ENCODE measurements at places on chromosomes 2 and 18.

DNA sequence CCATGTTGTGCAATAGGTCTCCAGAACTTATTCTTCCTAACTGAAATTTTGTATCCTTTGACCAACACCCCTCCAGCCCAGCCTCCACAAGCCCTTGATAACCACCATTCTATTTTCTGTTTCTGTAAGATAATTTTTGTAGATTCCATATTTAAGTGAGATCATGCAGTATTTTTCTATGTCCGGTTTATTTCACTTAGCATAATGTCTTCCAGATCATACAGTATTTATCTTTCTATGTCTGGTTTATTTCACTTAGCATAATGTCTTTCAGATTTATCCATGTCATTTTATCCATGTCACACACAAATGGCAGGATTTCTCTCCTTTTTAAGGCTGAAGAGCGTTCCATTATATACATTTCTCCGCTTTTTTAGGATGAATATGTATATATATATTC lies 24.4 kb upstream of the ONECUT2 start:
- DNase-seq, result no peak

DNA sequence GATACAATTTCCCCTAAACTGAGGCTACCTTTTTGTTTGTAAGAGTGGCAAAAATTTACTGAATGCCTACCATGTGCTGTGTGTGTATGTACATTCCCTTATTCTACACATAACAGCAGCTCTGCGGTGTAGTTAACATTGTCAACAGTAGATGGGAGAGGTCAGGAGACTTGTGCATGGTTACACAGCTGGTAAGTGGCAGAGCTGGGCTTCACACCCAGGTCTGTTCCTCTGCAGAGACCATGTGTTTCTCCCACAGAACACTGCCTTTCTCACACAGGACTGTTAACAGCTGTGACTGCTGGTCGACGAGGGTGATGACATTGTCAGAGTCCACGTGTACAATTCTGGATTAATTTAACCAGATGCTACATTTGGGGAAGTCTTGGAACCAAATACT lies 49.1 kb downstream of the EML6 start:
- DNase-seq, result no peak

DNA sequence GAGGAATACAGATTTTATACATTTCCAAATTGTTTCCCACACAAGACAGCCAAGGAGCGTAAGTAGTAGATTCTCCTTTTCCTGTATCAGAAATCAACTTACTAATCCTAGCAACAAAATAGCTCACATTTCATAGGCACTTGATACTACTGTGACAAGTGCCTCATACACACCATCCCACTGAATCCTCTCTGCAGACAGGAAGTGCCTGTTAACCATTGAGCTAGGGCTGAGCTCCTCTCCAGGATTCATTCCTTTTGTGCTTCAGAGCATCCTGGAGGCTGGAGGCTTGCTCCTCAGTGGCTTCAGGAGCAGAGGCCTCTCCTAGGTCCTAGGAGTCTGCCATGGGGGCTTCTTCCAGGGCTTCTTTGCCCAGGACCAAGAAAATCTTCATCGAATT lies 20.8 kb upstream of the ZNF396 start:
- no peak for DNase-seq

GRCh38 chr2:34656632-34657031 lies 1057.5 kb upstream of the FAM98A start:
- no peak for DNase-seq

DNA sequence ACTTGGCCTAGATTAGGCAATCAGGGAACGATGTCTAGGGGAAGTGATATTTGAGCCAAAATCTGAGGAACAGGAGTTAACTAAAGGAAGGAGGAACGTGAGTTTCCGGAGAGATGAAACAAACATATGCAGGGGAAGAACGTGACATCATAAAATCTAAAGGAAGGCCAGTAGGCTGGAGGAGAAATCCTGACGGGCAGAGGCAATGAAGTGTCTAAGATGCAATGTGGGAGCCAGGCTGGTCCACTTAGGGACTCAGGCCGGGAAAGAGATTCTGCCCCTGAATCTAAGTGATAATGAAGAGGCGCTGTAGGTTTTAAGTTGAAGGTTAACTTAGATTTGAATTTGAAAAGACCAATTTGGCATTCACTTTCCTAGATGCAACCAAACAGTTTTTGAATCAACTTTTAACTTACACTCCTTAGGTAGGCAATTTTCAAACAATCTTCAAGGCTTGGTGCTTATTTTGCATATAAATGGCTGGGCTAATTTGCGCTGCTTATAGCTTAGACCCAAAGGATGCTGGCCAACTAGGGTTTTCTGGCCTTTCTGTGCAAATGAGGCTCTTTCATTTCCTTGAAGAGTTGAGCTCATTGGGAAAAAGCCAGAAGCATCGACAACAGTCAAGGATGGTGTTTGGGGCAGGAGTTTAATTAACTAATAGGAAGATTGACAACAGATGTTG lies 221.7 kb downstream of the SOX11 start:
- DNase-seq, result no peak

DNA sequence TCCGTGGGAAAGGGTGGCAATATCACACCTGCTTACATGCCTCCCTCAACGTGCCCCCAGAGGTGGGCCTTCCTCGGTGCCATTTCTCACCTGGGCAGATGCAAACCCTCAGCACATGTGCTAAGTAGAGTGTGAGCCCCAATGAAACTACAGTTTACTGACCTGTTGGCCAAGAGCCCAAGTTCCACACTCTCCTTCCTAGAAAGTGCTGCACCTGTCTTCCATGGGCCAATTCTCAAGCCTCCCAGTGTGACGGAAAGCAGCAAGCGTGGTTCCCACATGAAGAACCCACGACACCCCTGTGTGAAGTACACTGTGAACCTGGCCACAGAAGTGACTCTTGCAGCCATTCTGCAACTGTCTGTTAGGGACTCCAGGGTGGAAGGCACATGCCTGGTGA lies 73.7 kb downstream of the UXS1 start:
- no peak for DNase-seq

DNA sequence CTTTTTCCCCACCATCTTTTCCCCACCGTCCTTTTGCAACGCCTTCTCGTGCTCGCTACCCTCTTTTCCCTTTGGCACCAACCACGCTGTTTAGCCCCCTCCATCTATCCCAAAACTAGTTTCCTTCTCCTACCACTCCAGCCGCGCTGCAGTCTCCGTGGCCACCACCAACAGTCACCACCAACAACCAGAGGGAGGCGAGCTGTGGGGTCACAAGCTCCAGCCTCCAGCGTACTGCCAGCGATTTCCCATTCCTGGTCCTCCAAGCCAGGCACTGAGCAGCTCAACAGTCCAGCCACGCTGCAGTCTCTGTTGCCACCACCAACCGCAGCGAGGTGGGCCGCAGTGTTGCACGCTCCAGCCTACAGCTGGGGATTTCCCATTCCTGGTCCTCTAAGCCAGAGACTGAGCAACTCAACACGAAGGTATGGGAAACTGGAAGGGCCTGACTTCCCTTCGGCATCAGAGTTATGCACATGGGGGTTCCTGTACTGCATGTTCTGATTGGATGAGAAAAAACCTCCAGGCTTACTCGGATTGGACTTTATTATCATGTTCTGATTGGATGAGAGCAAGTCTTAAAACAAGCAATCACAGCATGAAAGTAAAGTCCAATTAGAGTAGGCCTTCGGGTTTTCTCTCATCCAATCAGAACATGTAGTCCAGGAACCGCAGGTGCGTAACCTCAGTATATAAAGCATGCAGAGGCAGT lies 42.3 kb upstream of the IMP4 start:
- no peak for DNase-seq

DNA sequence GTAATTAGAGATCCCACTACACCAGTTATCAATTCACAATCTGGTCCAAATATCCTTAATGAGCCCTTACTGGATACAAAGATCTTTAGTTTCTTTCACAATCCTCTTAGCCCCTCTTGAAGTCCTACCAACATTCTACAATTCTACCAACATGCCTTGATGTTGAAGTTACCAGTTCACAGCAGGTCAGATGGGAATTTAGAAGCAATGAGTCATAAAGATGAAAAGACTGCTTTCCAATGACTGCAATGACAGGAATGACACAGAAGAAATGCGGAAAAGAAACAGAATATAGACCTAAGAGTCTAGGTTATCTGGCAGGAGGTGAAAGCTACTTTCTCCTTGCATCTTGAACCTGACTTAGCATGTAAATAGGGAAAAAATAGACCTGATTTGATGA lies 24.5 kb downstream of the RTTN start:
- no peak for DNase-seq

- no peak for DNase-seq
Observed at GRCh38 chr2:230413479-230413878, 2.5 kb upstream of the SP100 start.

DNA sequence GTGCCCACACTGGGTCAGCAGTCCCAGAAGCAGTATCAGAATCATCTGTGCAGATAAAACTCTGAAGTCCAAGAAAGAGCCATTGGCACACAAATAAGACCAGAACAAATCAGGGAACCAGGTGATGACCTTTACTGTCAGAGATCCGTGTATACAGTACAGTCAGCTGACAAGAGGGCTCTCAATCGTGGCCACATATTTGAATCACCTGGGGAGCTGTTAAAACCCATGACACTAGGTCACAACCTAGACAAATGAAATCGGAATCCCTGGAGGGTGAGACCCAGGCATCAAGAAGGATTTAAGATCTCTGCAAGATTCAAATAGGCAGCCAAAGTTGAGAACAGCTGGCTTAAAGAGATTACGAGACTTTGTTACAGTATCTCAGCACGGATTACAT lies 807.1 kb downstream of the RNF144A start:
- no peak for DNase-seq

- DNase-seq, result no peak
Observed at GRCh38 chr2:37506407-37507050, 162.1 kb downstream of the QPCT start.

DNA sequence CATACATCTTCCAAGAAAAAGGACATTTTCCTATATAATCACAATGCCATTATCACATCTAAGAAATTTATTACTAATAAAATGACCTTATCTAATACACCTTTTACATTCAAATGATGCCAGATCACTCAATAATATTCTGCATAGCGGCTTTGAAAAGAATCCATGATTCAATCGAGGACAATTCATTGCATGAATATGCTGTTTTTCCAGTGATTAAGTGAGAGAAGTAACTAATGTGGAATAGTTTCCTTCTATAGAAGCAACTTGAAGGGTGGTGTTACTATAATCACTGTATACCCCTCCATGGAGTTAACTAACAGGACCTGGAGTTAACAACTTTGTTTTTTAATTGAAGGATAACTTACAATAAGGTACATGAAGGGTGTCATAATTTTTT lies 9.1 kb downstream of the PLEK start:
- no peak for DNase-seq

DNA sequence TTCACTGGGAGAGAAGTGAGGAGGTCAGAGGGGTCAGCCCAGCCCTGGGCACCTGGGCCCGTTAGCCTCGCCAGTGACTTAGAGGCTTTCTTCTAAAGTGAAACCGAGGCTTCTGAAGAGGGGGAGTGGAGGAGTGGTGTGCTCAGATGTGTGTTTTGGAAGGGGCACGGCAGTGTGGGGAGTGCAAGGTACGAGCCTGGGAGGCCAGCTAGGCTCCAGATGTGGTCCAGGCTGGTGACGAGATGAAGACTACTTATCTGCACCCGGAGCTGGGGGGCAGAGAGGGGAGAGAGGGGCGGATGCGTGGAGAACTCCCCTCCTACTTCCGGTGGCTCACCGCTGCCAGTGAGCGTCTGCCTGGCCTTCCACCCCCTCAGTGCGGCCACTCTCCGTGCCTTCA lies 371.3 kb upstream of the HS6ST1 start:
- DNase-seq, result no peak

- DNase-seq, result no peak
Observed at GRCh38 chr2:48753228-48753627, 2.3 kb downstream of the LHCGR start.

DNA sequence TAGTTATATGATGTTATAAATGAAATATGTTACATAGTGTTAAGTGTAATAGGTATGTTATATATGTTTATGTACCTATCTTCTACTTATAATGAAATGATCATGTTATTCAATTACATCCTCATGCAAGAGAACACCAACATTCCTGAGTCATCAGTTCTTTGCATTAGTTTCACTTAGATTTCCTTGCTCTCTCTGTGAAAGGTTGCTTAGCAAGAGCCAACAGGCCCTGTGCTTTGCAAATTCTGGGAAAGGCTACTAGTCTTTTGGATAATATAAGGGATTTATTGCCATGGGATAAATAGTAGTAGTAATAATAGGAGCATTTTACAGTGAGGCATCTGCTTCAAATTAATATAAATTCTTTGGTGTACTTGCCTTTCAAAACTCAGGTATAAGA lies 274.8 kb downstream of the SP3 start:
- DNase-seq, result no peak

DNA sequence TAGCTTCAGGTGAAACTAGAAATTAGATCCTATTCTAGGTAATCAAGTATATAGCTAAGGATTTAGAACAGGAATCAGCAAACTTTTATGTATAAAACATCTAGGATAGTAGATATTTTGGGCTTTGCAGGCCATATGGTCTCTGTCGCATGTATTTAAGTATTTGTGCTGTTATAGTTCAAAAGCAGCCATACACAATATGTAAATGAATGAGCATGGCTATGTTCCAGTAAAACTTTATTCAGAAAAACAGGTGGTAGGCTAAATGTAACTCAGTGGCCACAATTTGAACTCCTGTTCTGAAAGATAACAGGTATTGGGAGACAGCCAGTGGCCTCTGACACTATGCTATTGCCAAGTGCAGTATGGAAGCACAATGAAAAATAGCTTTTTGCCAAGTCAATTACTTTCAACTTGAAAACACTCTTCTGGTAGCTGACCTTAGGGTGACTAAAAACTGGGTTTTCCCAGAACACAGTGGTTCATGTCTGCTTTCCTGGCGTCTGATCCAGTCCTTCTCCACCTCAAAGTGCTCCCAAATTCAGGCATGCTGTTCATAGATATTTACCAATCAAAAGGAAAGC lies 304.7 kb upstream of the SYT4 start:
- no peak for DNase-seq

- DNase-seq, result no peak
Observed at GRCh38 chr18:32545631-32546030, 74.9 kb upstream of the GAREM1 start.

DNA sequence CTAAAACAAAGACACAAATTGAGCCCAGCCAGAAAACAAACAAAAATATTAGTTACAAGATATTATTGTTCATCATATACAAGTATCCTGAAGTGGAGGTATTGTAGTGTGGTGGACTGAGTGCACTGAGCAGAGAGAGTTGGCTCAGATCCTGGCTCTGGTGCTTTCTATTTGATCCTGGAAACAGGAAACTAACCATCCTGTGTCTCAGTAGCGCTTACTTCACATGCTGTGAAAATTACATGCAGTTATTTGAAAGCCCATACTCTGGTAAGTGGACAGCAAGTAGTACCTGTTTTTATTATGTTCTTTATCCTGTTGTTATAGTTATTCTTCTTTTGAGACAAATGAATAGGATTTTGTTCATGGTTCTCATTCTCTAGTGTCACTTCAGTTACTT lies 84.3 kb upstream of the CRIM1 start:
- no peak for DNase-seq

- DNase-seq, result no peak
Observed at GRCh38 chr2:237041231-237041630, 44.5 kb upstream of the COPS8 start.

GRCh38 chr18:35671966-35672603 lies 90.5 kb downstream of the GALNT1 start:
- DNase-seq, result no peak

Measured in stimulated activated CD4-positive, alpha-beta T cell treated with anti-CD3 and anti-CD28 coated beads, Interleukin-15, amount 100 ng/mL, for 1 hour (primary cell).